Myocyte (in vitro differentiated cells): ENCODE measurements at places on chromosomes 4 and X. TPM values are rescaled to one million over a fixed set of nuclear protein-coding genes. Genes with fewer than 3 reads are reported as not detected.

TEC gene
- total RNA-seq: 2.9 and 3.0 TPM in 2 replicates

WDR17 gene
- not detected in 2 replicates for total RNA-seq

GAGE13 gene
- not detected in 2 replicates for total RNA-seq

DNA sequence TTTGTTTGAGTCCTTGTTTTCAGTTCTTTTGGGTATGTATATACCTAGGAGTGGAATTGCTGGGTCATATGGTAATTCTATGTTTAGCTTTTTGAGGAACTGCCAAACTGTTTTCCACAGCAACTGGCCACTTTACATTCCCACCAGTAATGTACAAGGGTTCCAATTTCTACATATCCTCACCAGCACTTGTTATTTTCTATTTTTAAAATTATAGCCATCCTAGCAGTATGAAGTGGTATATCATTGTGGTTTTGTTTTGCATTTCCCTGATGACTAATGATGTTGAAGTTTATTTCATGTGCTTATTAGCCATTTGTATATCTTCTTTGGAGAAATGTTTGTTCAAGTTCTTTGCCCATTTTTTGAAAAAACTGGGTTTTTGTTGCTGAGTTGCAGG lies 39.6 kb downstream of the TMEM164 start:
- no peak for DNase-seq

MRPL1 gene
- 29.1 and 32.9 TPM in 2 replicates for total RNA-seq

DNA sequence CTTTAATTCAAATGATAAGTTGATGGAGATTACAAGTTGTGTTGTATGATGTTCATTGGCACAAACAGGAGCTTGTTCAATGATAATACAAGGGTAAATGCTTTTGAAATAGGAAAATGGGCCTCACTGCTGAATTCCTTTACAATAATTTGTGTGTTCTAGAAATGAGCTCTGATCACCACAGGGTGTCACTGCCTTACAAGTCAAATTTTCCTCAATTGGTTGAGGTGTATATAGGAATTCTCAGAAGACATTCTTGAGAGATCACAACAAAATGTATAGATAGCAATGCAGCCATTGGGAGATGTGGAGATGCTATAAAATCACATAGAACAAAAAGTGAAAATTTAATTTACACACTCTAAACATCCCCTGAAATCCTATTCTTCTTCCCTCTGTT lies 49.6 kb downstream of the KLF8 start:
- peak; percentile 14 for DNase-seq

GRCh38 chr4:118033148-118034052 lies 886 bp upstream of the NDST3 start:
- DNase-seq: peak; percentile 26

GRCh38 chrX:68045008-68045577 lies 388.2 kb downstream of the OPHN1 start:
- no peak for DNase-seq

CTSO gene
- total RNA-seq: 29.4 and 32.9 TPM in 2 replicates
